ENCODE measurements at places on chromosomes 1 and 21. TPM values are rescaled to one million over a fixed set of nuclear protein-coding genes. Genes with fewer than 3 reads are reported as not detected.
A peak's percentile ranks its signal among the peaks of the same experiment; 100 is the strongest.

ATP1A4 gene
- total RNA-seq = 0.04 TPM

RGS13 gene
- total RNA-seq = 0.22 TPM

CLDN17 gene
- not detected for total RNA-seq

GRCh38 chr1:156378557-156378956, 9.5 kb downstream of the RHBG start:
- no peak for DNase-seq

DNA sequence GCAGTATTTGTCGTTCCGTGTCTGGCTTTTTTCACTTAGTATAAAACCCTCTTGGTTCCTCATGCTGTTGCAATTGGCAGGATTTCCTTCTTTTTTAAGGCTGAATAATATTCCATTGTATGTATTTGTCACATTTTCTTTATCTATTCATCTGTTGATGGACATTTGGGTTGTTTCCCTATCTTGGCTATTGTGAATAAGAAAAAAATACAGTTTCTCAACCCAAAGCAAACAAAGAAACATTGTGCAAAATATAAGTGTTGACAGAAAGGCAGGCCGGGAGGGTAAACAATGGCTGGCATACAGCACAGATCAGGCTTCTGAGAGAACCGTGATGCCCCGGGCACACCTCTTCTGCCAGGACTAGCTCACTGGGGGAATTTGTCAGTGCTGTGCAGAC, 26.9 kb downstream of the NENF start:
- DNase-seq = no peak

GRCh38 chr1:185733818-185734735, at the start of gene HMCN1:
Gene HMCN1, plus strand, starts transcription at chr1:185734391. Its CDS starts 389 bp downstream, at chr1:185734780.
- peak; percentile 47 for DNase-seq

DNA sequence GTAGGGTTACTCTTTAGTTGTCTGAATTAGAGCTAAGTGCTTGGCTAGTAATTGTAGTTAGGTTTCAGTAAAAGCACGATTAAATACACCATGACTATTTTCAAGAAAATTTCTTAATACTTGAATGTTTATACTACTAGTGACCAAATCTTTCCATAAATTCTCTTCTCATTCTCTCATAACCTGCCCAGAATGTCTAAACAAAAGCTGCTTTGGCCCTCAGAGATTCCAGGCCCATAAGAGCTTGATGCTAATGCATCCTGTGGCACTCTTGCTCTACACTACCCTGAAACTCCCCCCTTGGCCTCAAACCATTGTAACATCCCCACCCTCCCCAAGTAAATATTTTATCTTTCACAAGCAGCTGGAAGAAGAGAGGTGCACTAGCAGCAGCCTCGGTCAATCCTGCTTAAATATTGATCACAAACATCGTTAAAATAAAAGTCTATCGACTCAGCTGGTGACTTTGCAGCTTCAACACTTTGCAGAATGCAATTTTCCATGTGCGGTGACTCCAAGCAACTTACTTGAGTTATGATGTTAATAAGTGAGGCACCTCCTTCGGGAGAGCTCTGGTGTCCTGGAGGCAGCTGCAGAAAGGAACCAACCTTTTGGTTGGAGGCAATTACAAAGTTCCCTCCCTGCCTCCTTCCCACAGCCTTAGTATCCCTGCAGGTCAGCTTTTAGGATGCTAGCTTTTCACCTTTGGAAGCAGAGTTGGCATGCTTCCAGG, 315.6 kb upstream of the PLXNA2 start:
- DNase-seq = no peak

DNA sequence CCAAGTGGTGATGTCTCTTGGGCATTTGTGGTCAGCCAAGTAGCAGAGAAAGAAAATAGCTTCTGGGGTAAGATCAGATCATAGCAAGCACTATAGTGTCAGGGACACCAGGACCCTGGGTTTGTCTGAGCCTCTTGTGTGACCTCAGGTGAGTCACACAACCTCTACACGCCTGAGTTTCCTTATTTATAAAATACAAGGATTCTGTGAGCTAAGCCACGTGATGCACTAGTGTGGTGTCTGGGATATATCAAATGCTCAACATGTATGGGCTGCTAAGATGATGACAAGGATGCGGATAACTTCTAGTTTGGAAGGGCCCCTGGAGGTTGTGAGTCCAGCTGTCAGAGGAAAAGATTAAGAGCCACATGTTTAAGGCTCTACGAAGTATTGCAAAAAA, 24.5 kb upstream of the ZNF436 start:
- DNase-seq = no peak

DNA sequence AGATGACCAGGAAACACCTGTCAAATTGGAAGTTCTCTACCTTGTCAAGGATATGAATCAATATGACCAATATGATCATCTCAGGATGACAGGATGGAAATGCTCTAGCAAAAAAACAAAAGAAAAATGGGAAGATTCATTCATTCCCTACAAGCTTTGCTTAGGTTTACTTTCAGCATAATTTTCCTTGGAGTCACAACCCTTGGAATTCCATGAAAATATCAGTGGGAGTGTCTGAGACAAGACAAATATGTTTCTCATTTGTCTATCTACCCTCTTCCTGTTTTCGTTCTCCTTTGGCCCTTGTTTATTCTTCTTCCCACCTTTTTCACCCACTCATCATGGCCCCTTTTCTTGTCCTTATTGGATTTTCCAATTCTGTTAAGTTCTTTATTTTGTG, 50.6 kb downstream of the COLGALT2 start:
- no peak for DNase-seq

GRCh38 chr1:53603431-53603830, 135.5 kb downstream of the GLIS1 start:
- no peak for DNase-seq

GRCh38 chr1:88375977-88376376, 308.1 kb upstream of the PKN2 start:
- no peak for DNase-seq

GRCh38 chr1:79982211-79982610, 975.7 kb upstream of the ADGRL4 start:
- DNase-seq = no peak

GRCh38 chr1:68321084-68321685, 88.9 kb upstream of the WLS start:
- DNase-seq = peak; percentile 77

GRCh38 chr1:45400049-45400448, 59.8 kb upstream of the MUTYH start:
- DNase-seq = no peak

GRCh38 chr1:50502147-50502546, 78.9 kb upstream of the DMRTA2 start:
- DNase-seq = no peak

DNA sequence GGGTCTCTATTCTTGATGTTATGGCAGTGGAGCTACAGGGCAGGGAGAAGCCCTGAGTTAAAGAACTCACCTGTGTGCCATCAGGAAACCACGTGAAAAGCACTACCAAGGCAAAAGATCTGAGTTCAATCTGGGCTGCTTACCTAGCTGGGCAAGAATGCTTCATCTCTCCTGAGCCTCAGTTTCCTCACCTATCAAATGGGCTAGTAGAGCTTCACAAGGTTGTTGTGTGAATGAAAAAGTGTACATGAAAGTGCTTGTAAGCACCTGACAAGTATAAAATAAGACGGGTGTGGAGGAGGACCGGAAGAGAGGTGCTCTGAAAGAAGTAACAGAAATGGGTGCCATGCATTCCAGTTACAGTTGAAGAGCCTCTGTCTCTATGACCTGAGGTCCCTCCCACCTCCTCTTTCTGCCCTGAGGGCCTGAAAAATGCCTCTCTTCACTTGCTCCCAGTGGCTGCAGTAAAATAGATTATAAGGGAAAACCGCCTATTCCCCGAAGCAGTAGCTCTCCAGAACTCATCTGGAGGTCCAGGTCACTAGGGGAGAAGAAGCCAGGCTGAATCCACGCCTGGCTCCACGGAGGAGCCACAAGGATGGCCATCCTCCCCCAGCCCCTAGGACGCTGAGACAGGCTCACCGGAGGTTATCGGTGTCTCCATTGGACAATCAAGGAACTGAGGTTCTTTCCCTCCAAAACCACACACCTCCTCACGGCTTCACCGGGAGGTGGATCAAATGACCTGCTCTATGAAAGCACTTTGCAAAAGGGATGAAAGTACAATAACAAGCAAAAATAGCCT, 1.4 kb downstream of the GPR161 start:
- DNase-seq = peak; percentile 21

DNA sequence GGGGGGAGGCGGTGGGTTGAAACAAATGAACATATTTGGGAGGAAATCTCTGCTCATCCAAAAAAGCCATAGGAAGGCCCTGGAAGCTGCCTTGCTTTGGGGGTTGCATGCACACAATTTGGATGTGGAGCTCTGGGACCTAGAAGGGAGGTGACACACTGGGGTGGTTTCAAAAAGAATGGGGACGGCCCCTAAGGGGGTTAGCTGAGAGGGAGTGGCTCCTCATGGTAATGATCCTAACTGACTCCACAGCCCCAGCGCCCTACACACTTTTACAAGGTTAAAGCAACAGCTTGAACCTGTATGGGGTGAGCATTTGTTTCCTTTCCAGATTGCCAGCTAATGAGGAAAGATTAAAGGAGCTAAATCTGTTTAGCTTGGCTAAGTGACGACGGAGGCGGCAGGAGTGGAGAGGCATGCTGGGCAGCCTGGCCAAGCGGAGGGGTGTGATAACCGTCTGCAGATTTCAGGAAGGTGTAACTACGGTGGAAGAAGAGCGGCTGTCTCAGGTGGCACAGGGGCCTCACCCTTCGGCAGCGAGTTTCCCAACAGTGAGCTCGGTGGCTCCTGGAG, 107.3 kb downstream of the RNF220 start:
- no peak for DNase-seq

DNA sequence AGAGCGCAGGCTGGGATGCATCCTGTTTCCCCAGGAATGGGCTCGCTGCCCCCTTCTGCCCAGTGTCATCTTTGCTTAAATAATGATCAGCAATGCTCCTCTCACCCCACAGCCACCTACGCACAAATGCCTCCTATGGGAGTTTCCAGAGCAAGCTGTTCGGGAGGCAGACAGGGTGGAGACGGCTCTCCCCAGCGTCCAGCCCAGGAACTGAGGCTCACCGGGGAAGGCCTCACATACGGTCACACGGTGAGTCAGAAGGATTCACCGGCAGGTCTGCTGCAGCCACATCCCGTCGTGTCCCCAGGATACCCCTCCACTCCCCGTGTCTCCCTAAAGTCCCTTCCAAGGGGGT, 40.3 kb upstream of the RUNX3 start:
- peak; percentile 66 for DNase-seq

GRCh38 chr1:45785583-45785982, 17.8 kb upstream of the MAST2 start:
- DNase-seq = no peak

- DNase-seq = no peak
Observed at GRCh38 chr1:2800664-2801045, 838 bp downstream of the TTC34 start.

DNA sequence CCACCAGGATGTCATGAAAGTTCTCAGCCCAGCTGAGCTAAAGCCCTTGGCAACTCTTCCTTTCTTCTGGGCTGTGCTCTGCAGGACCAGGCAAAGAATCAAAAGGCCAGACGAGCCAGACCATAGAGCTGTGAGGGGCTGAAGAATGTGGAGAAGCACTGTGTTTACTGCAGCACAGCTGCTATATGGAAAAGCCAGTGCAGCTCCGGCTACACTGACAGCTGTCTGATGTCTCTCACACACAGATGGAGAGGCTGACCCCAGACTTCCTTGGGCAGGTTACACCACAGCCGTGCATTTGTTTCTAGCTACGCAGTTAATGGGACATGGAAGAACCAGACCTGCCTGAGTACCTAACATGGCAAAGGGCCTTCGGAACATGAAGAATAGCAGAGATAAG, 40.3 kb downstream of the CD247 start:
- DNase-seq = no peak

DNA sequence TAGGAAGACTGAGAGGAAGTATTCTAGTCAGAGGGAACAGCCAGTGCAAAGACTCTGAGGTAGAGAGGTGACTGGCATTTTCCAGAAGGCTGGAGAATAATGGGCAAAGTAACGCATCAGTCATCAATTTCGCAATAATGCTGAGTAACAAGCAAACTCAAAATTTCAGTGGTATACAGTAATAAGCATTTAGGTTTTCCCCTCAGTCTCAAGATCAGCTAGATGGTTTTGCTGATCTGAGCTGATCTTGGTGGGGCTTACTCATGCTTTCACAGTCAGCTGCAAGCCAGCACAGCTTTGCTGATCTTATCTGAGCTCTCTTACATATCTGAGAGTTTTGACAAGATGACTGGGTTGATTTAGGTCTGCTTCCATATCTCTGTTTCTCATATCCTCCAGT, 108.7 kb downstream of the TSEN15 start:
- DNase-seq = peak; percentile 50

- DNase-seq = no peak
Observed at GRCh38 chr1:109269981-109270622, 12.8 kb downstream of the PSRC1 start.

- peak; percentile 87 for DNase-seq
Observed at GRCh38 chr1:74689621-74690363, 16.2 kb upstream of the ERICH3 start.

DNA sequence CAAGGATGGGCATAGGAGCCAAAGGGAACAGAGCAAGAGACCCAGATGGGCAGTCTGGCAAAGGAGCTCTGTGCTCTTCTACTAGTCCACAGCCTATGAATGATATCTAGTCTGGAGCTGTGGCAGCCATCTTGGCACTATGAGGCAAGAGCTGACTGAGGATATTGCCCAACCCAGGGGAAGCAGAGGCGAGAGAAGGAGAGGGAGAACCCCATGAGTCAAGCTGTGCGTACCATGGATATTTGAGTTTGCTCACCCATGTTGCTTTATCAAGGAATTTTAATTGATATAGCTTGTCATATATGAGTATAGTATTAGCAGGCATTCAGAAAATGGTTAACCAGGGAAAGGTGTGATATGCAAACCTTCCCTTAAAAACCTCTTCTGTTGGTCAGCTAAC, 420.9 kb downstream of the PRDM2 start:
- DNase-seq = no peak

- DNase-seq = no peak
Observed at GRCh38 chr1:2976180-2976562, 45.1 kb upstream of the ACTRT2 start.

DNA sequence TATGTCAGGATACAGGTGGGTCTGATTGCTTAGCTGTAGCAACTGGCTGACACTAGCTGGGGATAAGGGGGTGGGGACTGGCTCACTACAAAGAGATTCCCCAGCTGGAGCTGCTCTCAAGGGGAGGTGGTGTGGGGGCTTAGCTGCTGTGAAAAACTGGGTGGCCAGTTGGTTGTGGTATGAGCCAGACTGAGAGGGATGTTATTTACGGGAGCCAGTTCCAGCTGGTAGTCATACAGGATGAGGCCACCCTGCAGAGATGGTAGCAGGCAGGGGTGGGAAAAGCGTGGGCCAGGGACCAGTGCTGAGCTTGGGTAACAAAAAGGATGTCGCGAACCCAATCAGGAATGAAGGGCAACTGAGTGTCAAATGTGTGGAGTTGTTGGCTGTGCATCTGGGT, 204.0 kb upstream of the C21orf91 start:
- DNase-seq = no peak

DNA sequence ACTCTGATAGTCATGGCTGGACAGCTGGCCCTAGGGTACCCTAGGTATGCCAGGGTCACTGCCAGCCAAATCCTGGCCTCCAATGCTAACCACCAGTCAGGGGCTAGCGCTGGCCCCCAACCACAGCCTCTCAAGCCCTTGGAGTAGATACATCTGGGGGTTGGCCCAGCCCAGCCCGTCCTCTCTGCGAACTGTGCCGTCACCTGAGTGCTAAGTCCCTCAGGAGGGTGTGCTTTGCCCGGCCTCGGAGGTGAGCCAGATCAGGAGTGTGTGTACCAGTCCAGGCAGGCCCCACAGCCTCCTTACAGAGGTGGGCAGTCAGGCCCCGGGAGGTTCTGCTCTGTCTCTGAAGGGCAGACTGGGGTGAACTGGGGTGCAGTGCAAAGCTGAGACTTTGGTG, 34.0 kb upstream of the DISP3 start:
- no peak for DNase-seq

Data from PC-3 (cell line).